CD8-positive, alpha-beta memory T cell (primary cell): ENCODE measurements at places on chromosomes 11 and 22.

GRCh38 chr11:124068601-124069110 is 27.5 kb upstream of the OR10G7 start:
- no peak for DNase-seq

- DNase-seq: peak; percentile 58
Measured at GRCh38 chr11:2533587-2534133, 88.9 kb downstream of the KCNQ1 start.

GRCh38 chr11:60129853-60130252 is 41.4 kb downstream of the MS4A2 start:
- DNase-seq: no peak

DNA sequence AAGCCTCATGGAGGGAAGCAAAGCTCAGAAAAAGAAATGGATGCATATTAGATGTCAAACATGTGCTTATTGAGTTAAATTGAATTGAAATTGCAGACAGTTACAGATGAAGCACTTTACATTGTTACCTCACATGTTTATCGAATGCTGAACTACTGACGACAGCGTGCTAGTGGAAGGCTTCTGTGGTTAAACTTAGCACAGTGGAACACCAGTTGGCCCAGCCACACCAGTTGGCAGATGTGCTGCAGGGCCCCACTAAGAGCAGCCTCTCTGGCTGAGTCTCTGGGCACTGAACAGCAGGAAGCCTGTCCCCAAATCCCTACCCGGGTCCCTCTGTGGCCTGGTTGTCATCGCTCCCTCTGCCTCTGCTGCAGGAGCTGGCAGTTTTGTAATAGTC is 242.1 kb downstream of the NTM start:
- no peak for DNase-seq

- DNase-seq: no peak
Measured at GRCh38 chr11:75323609-75324008, 27.9 kb downstream of the ARRB1 start.

DNA sequence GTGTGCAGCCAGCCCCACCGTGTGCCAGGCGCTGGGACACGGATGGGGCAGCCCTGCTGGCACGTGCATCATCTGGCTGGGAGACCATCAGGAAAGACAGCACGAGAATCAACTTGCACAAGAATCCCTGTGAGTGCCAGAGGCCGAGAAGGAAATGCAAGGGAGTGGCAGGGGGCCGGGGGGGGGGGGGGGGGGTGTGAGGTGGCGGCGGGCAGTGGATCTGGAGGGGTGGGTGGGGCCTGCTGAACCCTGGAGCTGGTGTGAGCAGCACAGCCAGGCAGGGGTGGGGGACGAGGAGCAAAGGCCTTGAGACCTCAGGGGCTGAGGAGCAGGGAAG is 14.0 kb upstream of the FLRT1 start:
- no peak for DNase-seq

DNA sequence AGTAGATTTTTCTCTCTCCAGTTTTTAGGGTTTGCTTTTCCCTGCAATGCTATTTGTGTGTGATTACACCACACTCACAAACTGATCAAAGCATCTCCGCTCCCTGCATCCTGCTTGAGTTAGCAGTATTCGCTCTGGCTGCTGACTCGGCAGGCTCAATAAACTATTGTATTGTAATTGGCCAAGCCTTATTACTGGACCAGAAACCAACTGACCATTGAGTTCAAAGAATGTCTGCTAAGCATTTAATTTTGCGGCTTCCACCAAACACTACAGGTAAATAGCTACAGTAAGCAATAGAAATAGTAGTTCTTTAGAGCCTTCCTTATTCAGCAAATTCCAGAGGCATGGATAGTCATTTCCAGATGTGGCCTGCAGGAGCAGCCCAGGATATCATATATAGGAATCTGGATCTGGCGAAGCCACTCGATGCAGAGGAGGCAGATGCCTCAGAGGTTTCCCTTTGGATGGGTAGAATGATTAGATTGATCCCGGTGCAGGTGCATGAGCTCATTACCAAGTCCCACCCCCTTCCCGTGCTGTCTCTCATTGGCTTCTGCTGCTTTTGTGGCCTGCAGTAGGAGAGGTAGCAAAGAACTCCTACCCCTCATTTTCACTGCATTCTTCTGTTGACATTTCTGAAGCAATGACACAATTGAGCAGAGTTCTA is 77.3 kb downstream of the COMMD9 start:
- no peak for DNase-seq

DNA sequence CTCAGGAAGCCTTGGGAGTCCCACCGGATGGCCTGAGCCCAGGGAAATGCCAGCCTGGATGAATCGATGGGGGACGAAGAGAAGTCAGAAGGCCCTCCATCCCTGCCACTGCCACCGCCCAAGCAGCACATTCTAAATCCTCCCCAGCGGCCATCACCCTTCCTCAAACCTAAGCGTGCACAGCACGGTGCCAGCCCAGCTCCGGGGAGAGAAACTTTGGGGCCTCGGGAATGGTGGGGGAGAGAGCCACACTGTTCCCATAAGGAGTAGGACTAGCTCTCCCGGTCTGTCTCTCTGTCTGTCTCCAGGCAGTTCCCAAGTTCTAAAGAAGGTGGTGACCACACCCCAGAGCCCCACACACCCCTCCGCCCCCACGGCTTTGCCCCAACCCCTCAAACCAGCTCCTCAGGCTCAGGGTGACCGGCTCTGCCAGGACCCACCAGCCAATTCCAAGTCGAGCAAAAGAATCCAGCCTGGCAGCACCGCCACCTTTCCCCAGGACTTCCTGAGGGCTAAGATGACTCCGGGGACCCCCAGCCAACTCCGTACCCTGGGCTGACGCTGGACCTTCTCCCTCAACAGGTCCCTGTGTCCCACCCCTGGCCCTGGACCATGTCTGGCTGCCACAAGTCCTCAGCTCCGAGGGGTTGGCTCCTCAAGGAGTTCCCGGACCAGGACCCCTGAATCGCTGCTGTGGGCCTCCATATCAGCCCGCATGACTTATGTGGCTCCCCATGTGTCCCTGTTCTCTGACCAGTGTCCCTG is 2.7 kb downstream of the AHNAK start:
- no peak for DNase-seq

DNA sequence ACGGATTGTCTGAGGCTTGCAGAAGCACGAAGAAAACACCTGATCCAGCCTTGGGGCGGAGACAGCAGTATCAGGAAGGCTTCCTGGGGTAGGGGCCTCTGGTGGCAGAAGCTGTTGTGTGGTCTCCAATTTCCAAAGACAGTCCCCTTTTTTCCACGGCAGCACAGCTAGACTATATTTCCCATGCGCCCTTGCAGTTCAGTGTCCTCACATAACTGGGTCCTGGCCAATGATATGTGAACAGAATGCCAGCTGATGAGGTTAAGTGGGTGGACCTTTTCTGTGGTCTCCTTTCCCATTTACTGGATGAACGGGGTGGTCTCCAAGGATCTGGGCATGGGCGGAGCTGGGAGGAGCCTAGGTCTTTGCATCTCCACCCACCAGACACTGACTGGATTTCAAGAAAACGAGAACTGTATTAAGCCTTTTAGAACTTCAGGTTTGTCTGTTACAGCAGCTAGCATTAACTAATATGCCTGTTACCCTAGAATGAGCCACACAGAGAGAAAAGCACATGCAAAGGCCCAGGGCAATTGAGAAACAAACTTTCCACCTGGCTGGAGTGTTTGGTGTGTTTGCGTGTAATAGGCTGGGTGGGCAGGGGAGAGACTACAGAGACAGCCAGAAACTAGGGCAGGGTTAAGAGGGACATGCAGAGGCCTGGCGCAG is 6.2 kb downstream of the GAL3ST1 start:
- DNase-seq: no peak

DNA sequence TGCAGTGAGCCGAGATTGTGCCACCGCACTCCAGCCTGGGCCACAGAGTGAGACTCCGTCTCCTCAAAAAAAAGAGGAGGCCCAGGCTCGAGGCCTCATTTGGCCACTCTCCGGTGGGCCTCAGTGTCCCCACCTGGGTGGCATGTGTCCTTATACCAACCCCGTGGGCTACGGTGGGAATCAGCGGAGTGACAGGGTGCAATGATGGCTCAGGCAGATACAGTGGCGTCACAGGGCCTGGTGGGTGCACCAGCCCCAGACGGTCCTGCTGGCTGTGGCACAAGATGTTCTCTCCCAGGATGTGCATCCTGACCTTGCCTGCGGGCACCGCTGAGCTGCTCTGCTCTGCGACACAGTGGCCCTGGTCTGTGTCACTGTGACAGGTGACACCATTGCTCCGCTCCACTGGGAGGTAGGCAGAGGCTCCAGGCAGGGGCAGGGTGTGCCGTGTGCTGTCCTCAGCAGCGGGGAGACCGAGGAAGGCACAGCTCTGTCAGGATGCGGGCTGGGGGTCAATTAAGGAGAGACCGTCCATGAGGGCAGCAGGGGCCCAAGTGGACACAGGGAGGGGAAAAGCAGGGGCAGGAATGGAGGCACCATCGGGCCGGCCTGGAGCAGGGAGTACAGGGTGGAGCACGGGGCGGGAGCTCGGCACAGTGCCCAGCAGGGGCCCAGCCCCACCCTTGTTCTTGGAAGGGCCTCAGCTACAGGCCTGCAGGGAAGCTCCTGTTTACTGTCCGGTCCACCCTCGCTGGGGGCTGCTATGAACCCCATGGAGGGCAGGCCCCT is 21.7 kb upstream of the TH start:
- DNase-seq: no peak

DNA sequence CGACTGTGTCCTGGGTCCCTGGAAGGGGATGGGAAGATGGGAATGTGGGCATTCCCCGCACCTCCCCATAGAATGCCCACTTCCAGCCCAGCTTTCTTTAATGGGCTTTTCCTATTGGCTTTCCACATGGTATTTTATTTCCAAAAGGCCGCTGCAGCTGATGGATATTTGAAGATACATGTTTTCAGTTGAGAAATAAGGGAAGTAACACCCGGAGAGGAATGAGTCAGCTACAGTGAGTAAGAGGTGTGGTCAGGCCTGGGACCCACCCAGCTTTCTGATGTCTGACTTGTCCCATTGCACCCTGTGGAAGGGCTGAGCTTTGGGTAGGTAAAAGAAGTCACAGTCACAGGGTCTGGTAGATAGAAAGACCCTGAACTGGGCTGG is 476.9 kb downstream of the MIAT start:
- DNase-seq: no peak

DNA sequence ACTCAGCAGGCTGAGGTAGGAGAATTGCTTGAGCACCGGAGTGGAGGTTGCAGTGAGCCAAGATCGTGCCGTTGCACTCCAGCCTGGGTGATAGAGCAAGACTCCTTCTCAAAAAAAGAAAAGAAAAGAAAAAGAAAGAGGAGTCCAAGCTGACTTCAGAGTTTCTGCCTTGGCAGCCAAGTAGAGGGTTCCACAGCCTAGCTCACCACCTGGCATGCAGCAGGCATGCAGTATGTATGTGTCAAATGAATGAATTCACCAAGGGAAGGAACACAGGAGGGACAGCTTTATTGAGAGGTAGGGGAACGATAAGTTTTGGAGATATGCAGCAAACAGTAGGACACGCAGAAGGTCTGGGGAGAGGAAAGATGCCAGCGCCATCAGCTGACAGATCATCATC is 230.4 kb downstream of the BUD13 start:
- DNase-seq: no peak

DNA sequence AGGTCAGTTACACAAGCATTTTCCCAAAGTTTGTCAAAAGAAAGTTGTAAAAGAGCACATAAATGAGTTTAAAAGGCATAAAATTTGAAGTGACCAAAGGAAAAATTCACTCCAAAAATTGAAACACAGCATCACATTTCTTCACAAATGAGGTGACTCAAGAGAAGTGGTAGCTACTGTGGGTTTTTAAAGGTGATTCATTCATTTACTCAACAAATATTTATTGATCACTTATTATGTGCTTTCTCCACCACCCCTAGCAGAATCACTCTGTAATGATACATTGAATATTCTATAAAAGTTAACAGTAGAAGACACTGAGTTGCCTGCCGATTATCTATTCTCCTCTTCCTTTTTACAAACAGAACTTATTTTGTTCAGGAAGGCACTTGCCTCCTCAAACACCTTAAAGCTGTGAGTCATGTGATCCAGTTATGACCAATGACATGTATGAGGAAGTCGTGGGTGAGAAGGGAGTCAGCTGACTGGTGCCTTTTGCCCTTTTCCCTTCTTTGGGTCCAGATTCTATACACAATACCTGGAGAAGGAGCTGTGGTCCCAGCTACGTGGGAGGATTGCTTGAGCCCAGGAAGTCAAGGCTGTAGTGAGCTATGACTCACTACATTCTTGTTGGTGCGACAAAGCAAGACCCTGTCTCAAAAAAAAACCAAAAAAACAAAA is 67.7 kb upstream of the CLNS1A start:
- no peak for DNase-seq

DNA sequence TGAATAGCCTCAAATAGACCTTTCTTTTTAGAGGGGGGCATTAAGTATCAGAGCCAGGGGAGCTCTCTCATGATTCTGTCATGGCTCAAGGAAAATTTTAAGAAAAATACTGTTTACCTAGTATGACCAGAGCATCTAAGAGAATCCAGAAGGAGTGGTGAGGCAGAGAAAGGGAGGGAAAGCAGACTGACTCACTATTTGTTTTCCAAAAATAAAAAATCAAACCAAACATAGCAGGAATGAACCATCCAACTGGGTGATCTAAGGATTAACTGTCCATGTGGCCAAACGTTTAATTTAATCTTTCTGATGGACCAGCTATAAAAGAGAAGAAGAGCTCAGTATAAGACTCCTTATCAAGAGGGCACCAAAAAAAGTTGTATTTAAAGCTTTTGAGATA is 70.8 kb downstream of the GAB2 start:
- DNase-seq: no peak

GRCh38 chr11:115330684-115331482 is 173.3 kb downstream of the CADM1 start:
- no peak for DNase-seq

DNA sequence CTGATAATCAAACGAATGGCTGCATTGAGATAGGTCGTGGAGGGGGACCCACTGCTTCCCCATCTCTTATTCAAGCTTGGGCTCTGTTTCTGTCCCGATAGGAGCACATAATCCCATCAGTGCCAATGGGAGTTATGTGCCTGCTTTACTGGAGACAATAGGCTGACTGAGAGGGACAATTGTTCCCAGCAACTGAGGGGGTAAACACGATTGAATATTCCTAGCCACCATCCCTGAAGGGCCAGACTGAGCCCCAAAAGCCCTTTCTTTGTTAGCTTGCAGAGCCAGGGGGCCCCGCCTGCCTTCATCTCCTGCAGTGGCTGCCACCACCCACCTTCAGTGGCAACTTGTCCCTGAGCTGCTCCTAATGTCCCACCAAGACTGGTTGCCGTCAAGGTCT is 172.8 kb upstream of the NAV2 start:
- DNase-seq: no peak
